ENCODE measurements at places on chromosomes 16 and 17.
A peak's percentile ranks its signal among the peaks of the same experiment; 100 is the strongest.

DNA sequence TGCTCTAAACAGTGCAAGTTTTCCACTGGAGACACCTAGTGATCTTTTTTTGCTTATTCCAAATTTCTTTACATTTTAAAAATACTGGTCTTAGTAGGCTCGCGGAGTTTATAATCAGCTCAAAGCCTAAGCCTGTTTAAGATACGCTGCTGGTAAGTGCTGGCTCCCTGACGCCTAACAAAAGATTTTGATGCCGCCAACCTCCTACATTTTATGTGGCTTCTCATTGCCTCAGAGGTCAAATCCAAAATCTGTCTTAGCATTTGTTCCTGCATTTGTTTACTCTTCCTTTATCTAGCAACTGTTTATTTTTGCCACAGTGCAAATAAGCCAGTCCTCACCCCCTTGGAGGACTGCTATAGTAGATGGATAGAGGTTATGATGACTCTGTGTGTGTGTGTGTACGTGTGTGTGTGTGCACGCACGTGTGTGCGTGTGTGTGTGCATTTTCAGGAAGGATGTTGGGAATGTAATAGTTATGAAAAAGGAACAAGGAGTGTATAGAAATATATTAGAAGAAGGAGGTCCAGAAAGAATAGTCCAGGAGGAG is 24.8 kb downstream of the HS3ST3B1 start:
- DNase-seq, result no peak

DNA sequence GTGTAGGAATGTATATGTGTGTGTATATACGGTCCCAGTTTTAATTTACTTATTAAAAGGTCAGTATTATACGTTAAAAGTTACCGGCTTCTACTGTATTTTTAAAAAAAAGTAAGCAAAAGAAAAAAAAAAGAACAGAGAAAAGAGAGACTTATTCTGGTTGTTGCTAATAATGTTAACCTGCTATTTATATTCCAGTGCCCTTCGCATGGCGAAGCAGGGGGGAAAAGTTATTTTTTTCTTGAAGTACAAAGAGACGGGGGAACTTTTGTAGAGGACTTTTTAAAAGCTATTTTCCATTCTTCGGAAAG is 1.6 kb downstream of the NOG start:
- DNase-seq, result no peak

- peak; percentile 28 for DNase-seq
Observed at GRCh38 chr17:77365584-77366186, 224.9 kb downstream of the SEC14L1 start.

DNA sequence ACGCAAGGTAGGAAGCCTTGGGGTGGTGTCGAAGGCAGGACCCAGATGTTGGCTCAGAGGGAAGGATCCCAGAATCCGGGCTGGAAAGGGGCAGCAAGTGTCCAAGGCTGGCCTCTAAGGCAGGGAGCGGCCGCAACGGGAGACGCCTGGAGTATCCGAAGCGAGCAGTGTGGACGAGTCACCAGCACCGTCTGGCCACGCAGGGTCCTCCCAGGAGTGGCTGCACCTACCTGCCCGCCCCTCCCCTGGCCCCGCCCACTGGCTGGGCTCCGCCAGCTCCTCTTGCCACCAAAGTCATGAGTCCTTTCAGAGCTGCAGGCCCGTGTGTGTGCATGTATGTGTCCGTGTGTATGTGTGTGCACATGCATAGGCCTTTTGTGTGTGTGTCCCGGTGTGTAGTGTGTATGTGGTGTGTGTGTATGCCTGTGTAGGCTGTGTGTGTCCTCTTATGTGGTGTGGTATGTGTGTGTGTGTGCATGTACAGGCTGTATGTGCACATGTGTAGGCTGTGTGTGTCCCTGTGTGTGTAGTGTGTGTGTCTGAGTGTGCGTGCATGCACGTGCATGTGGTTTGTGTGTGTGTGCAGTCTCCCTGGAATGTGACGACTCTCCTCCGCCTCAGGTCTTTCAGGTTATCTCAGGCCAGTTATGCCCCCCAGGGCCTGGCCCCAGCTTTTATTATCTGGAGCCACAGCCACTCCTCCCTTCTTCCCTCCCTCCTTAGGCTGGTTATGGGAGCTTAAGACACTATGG is at the start of gene PRSS8:
TSS of gene PRSS8 (minus strand) at position 193 of the 752 bp plus-strand sequence. CDS start 229 bp downstream, outside the sequence.
- DNase-seq, result peak; percentile 94

DNA sequence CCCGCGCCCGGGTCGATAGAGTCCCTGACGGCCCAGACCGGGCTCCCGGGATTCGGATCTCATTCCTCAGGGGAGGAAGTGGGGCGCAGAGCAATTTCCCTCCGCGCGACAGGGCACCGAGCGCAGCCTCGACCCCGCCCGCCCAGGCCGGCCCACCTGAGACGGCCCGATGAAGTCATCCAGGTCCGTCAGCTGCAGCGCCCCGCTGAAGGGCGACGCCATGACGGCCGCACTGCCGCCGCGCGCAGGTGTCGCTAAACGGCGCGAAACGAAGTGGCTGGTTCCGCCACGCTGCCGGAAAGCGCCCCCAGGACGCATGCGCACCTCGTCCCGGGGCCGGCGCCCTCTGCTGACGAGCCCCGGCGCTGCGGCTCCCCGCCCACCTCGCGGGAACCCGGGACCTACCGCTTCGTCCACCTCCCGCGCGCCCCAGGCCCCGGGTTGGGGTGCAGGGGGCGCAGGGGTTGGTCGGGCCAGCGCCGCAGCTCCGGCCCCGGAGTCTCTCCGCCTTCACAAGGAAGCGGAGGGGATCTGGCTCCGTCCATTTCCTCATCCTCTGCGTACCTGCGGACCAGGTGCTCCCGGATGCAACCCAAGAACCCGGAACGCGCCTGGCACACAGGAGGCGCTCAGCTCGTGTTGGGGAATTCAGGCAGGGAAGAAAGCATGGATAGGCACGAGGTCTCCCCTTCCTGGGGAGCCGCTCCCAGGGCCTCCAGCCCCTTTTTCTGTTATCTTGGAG is at the start of gene CIAO3:
TSS of gene CIAO3 (minus strand) at position 234 of the 742 bp plus-strand sequence. CDS start at position 222, 12 bp downstream.
- DNase-seq, result peak; percentile 92

GRCh38 chr16:30381291-30382041 is 895 bp downstream of the SEPTIN1 start:
- DNase-seq, result no peak

DNA sequence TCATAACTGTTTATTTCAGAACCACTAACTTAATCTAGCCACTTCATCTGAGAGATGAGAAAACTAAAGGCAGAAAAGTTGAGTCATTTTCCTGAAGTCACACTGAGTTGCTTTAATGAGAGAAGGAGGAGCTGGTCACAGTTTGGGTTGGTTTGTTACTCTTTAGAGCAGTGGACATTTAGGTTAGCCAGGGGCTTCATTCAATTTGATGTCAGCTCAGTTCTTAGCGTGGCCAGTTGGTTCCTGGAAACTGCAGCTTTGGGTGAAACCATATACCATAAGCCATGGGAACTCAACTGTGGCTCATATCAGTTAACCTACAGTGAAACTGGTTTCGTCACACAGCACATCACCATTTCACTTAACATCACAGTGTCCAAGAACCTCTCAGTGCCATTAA is 59.2 kb upstream of the ADORA2B start:
- no peak for DNase-seq

DNA sequence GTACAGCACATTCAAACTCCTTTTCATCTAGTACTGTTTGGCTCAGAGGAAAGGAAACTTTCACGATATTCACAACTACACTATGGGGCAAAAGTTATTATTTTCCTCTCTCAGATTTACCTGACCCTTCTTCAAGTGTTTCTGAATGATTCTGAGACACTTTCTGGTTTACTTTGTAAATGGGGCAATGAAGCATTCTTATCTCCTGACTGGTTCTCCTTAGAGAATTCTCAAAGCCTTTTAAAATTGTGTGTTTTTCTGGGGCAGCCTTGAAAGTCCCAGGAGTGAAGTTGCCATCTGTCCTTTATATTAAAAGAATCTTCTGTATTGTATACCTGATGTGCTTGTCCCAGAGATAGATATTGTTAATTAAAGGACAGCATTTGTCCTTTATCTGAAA is 264.9 kb downstream of the FTO start:
- no peak for DNase-seq

- DNase-seq, result no peak
Observed at GRCh38 chr16:11588321-11589197, 1.8 kb upstream of the LITAF start.

GRCh38 chr17:6497496-6498221 is 53.4 kb downstream of the PIMREG start:
- DNase-seq, result no peak

DNA sequence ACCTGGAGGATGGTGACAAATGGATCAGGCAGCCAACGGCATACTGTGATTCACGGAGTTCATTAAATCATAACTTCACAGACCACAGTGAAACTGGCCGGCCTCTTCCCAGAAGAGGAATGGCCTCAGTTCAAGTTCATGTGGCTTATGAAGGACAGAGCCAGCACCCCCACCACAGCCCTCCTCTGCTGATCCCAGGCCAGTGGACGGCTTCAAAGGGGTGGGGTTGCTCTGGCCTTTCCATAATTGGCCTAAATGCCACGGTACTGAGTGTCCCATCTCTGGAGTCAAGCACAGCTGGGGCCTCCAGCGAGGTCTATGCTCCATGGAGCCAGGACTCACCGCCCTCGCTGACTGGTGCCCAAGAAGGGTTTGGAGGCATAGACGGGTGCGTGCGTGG is 21.4 kb downstream of the GALNS start:
- no peak for DNase-seq

GRCh38 chr17:43309505-43310332 is 75.9 kb upstream of the RNU2-1 start:
- DNase-seq, result no peak

- DNase-seq, result peak; percentile 95
Observed at GRCh38 chr16:10918294-10919002, 23.8 kb downstream of the DEXI start.

DNA sequence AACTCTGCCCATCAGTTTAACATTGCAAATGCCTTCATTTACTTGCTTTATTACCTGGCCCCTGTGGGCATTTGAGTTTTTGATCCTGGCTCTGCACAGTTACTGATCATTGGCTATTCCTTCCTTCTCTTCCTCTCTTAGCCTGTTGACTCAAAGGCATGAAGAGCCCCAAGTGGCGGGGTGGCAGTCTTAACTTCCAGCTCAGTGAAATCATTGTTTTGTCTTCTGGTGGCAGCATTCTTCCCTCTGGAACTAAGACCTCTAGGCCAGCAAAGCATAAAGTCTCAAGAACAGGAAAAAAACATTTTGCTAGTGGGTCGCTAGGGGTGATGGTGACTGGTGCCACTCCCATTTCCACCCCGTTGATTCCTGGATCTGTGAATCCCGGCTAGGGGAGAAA is 52.3 kb upstream of the MRTFB start:
- DNase-seq, result no peak

DNA sequence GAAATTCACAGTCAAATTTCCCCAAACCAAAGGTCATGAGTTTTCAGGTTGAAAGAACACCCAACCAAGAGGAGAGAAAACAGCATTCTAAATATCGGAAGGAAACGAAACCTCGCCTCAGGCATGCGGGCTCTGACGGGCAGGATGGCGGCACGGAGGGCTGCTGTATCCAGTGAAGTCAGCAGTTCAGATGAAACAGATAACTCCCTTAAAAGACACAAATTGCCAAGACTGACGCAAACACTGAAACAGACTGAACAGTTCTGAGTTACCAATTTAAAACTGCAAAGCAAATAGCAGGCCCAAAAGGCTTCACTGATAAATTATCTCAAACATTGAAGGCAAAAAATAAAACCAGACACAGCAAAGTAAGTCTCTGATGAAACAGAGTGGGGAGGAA is 20.6 kb upstream of the CDH15 start:
- no peak for DNase-seq

DNA sequence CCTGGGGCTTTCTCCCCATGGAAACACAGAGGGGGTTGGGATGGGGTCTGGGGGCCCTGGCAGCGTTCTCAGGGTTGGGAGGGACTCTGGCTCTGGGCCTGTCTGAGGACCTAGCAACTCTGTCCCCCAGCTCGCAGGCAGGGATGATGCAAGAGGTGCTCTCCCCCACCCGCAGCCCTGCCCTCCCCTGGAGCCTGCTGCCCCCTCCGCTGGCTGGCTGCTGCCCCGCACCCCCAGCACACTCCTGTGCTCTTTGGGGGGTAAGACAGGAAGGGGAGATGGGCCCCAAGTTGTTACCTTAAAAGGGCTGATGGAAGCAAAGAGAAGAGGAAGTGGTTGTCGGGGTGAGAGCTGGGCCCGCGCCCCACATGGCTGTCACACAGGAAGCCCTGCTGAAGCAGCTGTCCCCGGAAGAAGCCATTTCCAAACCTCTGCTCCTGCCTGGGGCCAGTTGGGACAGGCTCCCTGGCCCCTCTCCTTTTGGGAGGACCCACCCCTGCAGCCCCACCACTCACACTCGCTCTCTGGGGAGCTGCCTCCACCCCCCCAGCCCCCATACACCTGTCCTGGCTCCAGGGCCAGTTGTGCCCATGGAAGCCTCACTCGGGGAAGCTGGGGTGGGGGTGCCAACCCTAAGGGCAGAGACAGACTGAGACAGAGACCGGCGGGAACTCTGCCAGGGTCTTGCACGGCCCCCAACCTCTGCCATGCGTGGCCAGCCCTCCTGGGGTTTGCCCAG is 2.5 kb downstream of the CORO1A start:
- peak; percentile 56 for DNase-seq

DNA sequence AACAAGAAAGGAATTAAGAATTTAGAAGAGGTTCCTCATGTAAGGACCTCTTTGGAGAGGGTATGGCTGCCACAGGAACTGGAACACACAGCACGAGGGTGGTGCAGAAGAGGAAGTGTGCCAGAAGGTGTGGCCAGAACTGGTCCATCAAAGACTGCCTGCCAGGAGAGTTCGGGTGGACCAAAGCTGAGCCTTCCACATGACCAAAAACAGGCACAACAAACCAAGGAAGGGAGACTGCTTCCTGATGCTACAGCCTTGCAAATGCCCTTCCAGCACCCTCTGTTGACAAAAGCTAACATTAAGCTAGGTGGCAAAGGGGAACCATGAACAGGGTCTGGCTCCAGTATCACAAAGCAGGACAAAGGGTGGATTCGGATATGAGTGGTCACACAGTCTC is 125.8 kb upstream of the TMEM97 start:
- DNase-seq, result peak; percentile 32

DNA sequence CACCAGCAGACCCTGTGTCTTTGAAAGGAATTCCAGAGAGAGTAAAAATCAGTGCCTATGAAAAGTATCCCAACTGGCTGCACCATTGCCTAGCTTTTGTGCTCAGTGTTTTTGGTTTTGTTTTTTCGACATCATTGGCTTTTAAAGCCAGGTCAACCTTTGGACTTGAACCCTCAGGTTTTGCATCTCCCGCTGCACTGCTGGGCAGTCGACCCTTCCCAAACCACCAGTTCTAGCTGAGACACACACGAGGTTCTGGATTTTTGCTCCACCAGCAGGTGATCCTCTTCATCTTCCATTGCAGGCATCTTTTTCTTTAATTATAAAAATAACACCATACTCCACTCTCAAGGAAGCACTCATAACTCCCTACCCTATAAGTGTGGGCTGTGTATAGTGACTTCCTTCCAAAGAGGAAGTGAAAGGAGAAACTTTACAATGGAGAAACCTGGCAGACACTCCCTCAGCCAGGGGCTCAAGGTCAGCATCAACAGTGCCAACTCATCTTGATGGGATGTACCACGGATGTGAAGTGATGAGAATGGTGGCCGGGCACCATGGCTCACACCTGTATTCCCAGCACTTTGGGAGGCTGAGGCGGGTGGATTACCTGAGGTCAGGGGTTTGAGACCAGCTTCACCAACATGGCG is 57.8 kb downstream of the BMERB1 start:
- no peak for DNase-seq
